Neural crest cell (in vitro differentiated cells): ENCODE measurements at places on chromosomes 4 and X. TPM values are rescaled to one million over a fixed set of nuclear protein-coding genes. Genes with fewer than 3 reads are reported as not detected.

- H3K36me3 ChIP-seq, result no peaks in the 10 kb centered on the region
- no peak overlapping the region for H3K4me3 ChIP-seq
- no peaks in the 10 kb centered on the region for H3K27me3 ChIP-seq
- H3K4me1 ChIP-seq, result peaks cover 18% of the 10 kb centered on the region
- H3K27ac ChIP-seq, result no peak overlapping the region
Measured at GRCh38 chrX:15242899-15243555, 26.9 kb downstream of the ASB9 start.

The G6PD gene
- total RNA-seq, result 84.4 and 93.9 TPM in 2 replicates

The VCX gene
- 0.28 TPM in 1 of 2 replicates, not detected in the other for total RNA-seq

- peak overlapping the region; percentile 91 for H3K4me3 ChIP-seq
- DNase-seq, result no peak
- H3K27me3 ChIP-seq, result no peaks in the 10 kb centered on the region
- H3K27ac ChIP-seq, result no peak overlapping the region
- peaks cover 42% of the 10 kb centered on the region for H3K4me1 ChIP-seq
- H3K36me3 ChIP-seq, result peaks cover 7% of the 10 kb centered on the region
Measured at GRCh38 chr4:1714303-1715001, 2.3 kb upstream of the SLBP start.

DNA sequence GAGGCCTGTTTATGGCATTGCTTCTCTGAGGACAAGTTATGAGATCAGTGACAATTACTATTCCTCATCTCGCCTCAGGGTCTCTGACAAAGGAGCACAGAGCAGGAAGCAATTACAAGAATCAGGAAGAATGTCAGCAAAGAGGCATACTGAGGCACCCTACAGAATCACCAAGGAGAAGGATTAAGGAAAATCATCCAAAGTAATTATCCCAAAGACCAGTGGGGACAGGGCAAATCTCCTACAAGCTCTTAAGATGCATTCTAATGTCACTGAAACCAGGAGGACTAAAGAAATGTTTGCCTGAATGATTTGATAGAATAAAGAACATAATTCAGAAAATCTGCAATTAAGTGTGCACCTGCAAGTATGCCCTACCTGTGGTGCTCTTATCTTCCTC, 206.2 kb downstream of the RCHY1 start:
- H3K36me3 ChIP-seq, result no peaks in the 10 kb centered on the region
- H3K4me1 ChIP-seq, result peaks cover 8% of the 10 kb centered on the region
- no peak overlapping the region for H3K27ac ChIP-seq
- DNase-seq, result no peak
- no peaks in the 10 kb centered on the region for H3K27me3 ChIP-seq
- no peak overlapping the region for H3K4me3 ChIP-seq

- no peak overlapping the region for H3K4me3 ChIP-seq
- H3K27me3 ChIP-seq, result no peaks in the 10 kb centered on the region
Measured at GRCh38 chrX:2516623-2517022, 15.8 kb upstream of the DHRSX start.

The CXCL10 gene
- total RNA-seq, result not detected in 2 replicates

The DIPK2B gene
- not detected in 2 replicates for total RNA-seq

DNA sequence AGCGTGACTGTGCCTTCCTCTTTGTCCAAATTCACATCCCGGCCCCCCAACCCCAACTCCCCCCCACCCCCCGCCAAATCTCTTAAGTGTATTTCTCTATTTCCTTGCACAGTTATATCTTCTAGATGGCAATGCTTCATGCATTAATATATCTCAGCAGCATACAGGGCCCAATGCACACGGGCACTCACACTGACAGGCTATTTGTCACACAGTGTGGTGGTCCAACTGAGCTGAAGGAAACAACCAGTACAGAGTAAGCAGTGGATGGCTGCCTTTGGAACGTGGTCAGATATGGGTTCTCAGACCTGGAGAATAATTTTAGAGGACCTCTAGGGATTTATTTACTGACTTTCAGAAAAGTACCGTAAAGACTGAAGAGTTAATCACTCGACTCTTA, 681 bp downstream of the EXOC1 start:
- no peak overlapping the region for H3K27ac ChIP-seq
- peaks cover 4% of the 10 kb centered on the region for H3K36me3 ChIP-seq

DNA sequence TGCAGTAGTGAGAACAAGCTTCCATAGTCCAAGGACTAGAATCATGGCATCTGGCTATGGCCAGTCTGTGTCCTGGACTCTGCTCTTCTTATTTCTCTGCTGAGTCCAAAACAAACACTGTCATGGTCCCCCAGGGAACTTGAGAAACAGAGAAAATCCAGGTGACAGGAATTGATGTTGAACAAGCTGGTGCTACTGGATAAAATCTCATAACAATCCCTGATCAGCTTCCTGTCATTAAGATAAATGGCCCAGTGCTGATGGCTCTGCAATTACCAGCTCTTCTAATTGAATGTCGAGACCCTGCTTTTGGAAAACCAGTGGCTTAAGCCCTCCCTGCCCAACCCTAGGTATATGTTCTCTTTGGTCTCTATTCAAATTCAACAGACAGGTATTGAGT, 58.8 kb upstream of the ARHGAP36 start:
- no peak for DNase-seq
- no peak overlapping the region for H3K4me3 ChIP-seq
- no peaks in the 10 kb centered on the region for H3K36me3 ChIP-seq
- no peaks in the 10 kb centered on the region for H3K4me1 ChIP-seq
- H3K27ac ChIP-seq, result no peak overlapping the region

GRCh38 chr4:41719417-41719816, 29.1 kb downstream of the PHOX2B start:
- H3K4me1 ChIP-seq, result no peaks in the 10 kb centered on the region
- no peak overlapping the region for H3K4me3 ChIP-seq
- no peak overlapping the region for H3K27ac ChIP-seq
- no peak for DNase-seq
- no peaks in the 10 kb centered on the region for H3K36me3 ChIP-seq

DNA sequence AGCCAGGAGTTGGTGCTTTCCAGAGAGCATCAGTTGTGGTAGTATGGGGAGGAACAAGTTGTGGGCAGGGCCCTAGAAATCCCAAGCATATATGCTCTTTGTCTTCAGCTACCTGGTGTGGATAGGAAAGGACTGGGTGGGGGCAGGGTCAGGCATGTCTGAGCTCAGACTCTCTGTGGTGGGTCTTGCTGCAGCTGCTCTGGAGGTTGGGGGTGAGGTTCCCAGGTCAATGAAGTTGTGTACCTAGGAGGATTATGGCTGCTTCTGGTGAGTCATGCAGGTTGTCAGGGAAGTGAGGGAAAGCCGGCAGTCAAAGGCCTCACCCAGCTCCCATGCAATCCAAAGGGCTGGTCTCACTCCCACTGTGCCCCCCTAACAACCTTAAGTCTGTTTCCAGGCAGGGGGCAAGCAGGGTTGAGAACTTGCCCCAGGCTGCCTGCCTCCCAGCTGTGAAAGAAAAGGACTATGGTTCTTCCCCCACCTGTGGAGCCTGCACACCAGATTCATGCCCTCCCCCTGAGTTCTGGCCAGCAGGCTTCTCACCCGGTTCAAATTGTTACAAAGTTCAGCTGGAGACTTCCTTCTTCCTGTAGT, 30.4 kb upstream of the QRFPR start:
- peaks cover 3% of the 10 kb centered on the region for H3K36me3 ChIP-seq
- DNase-seq, result no peak
- H3K4me3 ChIP-seq, result no peak overlapping the region
- peaks cover 4% of the 10 kb centered on the region for H3K4me1 ChIP-seq

DNA sequence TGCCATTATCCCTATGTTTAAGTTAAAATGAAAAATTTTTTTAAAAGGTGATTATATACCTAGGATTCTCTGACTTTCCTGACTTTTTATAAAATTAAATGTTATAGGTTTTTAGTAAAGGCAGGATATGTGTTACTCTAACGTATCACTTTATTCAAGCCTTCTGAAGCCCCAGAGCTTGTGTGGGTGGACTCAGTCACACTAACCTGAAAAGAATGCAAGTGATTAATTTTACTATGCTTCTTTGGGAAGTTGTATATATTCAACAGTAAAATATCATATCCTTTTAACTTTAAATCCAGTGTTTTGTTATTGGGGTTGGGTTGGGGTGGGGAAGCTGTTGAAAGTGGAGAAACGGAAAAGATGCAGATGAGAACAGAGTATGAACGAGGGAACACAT, 22.8 kb downstream of the PDLIM3 start:
- no peaks in the 10 kb centered on the region for H3K27me3 ChIP-seq
- H3K27ac ChIP-seq, result no peak overlapping the region
- H3K4me3 ChIP-seq, result no peak overlapping the region
- H3K36me3 ChIP-seq, result no peaks in the 10 kb centered on the region
- no peak for DNase-seq

The FAM236B gene
- not detected in 2 replicates for total RNA-seq

The CYP2U1 gene
- total RNA-seq, result 7.6 and 8.4 TPM in 2 replicates

The C1QTNF7 gene
- not detected in 2 replicates for total RNA-seq

- no peak overlapping the region for H3K4me3 ChIP-seq
- no peaks in the 10 kb centered on the region for H3K27me3 ChIP-seq
- peaks cover 36% of the 10 kb centered on the region for H3K4me1 ChIP-seq
- no peaks in the 10 kb centered on the region for H3K36me3 ChIP-seq
Measured at GRCh38 chr4:41438931-41439297, 99.0 kb upstream of the LIMCH1 start.

DNA sequence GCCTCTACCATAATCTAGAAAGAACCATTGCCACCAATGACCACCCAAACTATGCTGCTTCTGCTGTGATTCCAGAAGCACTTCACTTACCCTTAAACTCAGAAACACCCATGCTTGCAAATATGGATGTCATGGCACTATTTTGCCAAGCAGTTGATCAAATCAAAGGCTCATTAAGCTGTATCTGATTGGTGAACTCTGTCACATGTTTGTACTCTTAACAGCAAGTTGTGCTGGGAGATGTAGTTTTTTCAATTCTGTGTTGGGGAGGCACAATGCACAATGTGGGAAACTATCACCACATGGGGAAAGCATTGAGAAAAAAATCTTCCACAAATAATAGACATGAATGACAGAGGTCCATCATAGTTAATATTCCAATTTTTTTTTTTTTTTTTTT, 19.2 kb upstream of the SPCS3 start:
- no peaks in the 10 kb centered on the region for H3K36me3 ChIP-seq
- H3K4me1 ChIP-seq, result no peaks in the 10 kb centered on the region
- no peak overlapping the region for H3K27ac ChIP-seq
- H3K27me3 ChIP-seq, result no peaks in the 10 kb centered on the region

GRCh38 chr4:41236032-41236431, 20.7 kb upstream of the UCHL1 start:
- H3K4me1 ChIP-seq, result no peaks in the 10 kb centered on the region
- DNase-seq, result no peak
- no peak overlapping the region for H3K27ac ChIP-seq
- H3K27me3 ChIP-seq, result no peaks in the 10 kb centered on the region
- H3K36me3 ChIP-seq, result no peaks in the 10 kb centered on the region
- H3K4me3 ChIP-seq, result no peak overlapping the region

DNA sequence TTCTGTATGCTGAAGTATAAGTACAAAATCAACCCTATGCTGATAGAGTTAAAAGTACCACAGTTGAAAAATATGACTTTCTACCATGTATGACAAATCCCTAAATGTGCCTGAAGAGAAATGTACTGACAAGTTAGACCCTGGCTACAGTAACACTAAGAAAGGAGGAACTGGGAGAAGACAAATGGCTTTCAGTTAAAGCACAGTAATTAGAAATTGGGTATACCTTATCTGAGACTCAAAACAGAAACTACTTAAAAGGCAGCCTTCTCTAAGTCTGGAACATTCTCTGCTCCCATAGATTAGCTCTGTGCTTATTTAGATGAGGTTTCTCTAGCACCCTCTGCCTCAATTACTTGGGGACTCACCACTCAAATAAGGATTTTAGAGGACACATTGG, 189.1 kb downstream of the GPC3 start:
- no peak for DNase-seq
- H3K27me3 ChIP-seq, result no peaks in the 10 kb centered on the region
- H3K4me1 ChIP-seq, result peaks cover 30% of the 10 kb centered on the region

The MANBA gene
- 18.4 and 19.5 TPM in 2 replicates for total RNA-seq

- no peak overlapping the region for H3K27ac ChIP-seq
- H3K4me3 ChIP-seq, result peak overlapping the region; percentile 93
- H3K4me1 ChIP-seq, result peaks cover 37% of the 10 kb centered on the region
- H3K36me3 ChIP-seq, result no peaks in the 10 kb centered on the region
- DNase-seq, result peak; percentile 64
Measured at GRCh38 chr4:107034091-107034995, 1.8 kb downstream of the DKK2 start.

GRCh38 chrX:119084766-119085165, 12.0 kb downstream of the CT47C1 start:
- no peaks in the 10 kb centered on the region for H3K4me1 ChIP-seq
- no peak overlapping the region for H3K4me3 ChIP-seq
- H3K27ac ChIP-seq, result no peak overlapping the region
- H3K27me3 ChIP-seq, result no peaks in the 10 kb centered on the region
- no peak for DNase-seq

- no peaks in the 10 kb centered on the region for H3K27me3 ChIP-seq
- H3K4me1 ChIP-seq, result no peaks in the 10 kb centered on the region
- H3K36me3 ChIP-seq, result peaks cover 28% of the 10 kb centered on the region
- no peak for DNase-seq
Measured at GRCh38 chrX:3666975-3667374, 46.5 kb downstream of the PRKX start.

DNA sequence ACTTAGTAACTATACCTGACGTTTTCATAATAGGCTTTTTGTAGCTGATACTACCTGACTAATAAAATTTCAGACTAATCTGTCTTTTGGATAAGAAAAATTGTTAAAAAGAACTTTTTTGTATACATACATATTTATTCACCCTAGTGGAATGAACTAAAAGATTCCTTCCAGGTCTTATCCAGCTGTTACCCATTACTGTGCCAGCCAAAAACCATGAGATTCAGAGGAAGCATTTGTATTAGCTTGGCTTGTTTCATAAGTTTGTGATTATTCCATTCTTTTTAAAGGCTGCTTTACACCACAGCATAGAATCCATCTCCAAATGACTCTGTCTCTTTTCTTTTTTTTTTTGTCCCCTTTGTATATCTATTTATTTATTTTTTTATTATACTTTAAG, 149.4 kb downstream of the FAT4 start:
- no peak overlapping the region for H3K27ac ChIP-seq
- DNase-seq, result no peak
- no peak overlapping the region for H3K4me3 ChIP-seq
- no peaks in the 10 kb centered on the region for H3K27me3 ChIP-seq
- peaks cover 3% of the 10 kb centered on the region for H3K4me1 ChIP-seq

GRCh38 chr4:185270037-185270436, 60.6 kb downstream of the SNX25 start:
- H3K36me3 ChIP-seq, result peaks cover 6% of the 10 kb centered on the region
- DNase-seq, result no peak
- H3K27me3 ChIP-seq, result no peaks in the 10 kb centered on the region

GRCh38 chr4:78863991-78864390, 75.2 kb downstream of the PAQR3 start:
- H3K4me3 ChIP-seq, result no peak overlapping the region
- no peaks in the 10 kb centered on the region for H3K27me3 ChIP-seq
- H3K27ac ChIP-seq, result no peak overlapping the region

DNA sequence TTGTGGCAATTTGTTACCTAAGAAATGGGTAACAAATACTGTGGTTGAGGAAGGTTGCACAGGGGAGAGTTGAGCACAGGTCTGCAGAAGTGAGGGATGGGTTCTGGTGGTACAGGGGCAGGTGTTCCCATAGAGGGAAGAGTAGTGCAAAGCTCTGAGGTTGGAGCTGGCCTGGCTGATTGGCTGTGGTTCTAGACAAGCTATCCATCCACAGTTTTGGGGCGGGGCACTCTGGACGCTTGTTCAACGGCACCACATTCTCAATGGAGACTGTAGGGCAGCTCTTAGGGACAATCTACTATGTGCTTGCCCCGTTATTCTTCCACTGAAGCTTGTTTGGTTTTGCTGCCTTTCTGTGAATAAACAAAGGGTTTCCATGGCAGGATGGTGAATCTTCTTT, 35.4 kb downstream of the NAT8L start:
- no peak for DNase-seq
- no peaks in the 10 kb centered on the region for H3K36me3 ChIP-seq
- no peak overlapping the region for H3K27ac ChIP-seq
- H3K4me1 ChIP-seq, result peaks cover 40% of the 10 kb centered on the region

- H3K27ac ChIP-seq, result no peak overlapping the region
- H3K27me3 ChIP-seq, result no peaks in the 10 kb centered on the region
- peaks cover 15% of the 10 kb centered on the region for H3K4me1 ChIP-seq
Measured at GRCh38 chr4:182842104-182842600, 75.0 kb downstream of the DCTD start.
